ENCODE measurements at places on chromosomes 11 and 22. TPM values are rescaled to one million over a fixed set of nuclear protein-coding genes. Genes with fewer than 3 reads are reported as not detected.

Gene MAPK1
- 68.2 TPM for total RNA-seq

Gene PPP1R14B
- 378 TPM for total RNA-seq

Gene MS4A15
- not detected for total RNA-seq

Gene KRTAP5-9
- total RNA-seq = not detected

Gene AP1B1
- 25.8 TPM for total RNA-seq

Gene CYP2D6
- total RNA-seq = 0.61 TPM

Gene GTSE1
- 30.0 TPM for total RNA-seq

Measured in A549 treated with GW870086 at 1 μM for 4 hours (cell line).